ENCODE measurements at places on chromosomes 12 and 14. TPM values are rescaled to one million over a fixed set of nuclear protein-coding genes. Genes with fewer than 3 reads are reported as not detected.

DNA sequence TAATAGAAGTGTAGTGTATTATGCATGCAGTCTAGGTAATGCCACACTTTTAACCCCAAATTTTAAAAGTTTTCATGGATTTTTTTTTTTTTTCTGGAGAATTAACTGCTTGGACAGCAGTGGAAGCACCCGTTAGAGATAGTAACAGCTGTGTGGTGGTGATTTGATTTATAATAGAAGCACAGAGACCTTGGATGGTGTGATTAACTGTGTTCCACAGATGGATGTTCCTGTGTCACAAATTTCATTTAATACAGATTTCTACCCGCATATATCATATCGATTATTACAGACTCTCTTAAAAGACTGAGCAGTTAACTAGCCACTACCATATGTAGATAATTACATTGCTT, 47.0 kb downstream of the IFT81 start:
- H3K36me3 ChIP-seq = no peaks in the 10 kb centered on the region
- no peaks in the 10 kb centered on the region for H3K27me3 ChIP-seq
- no peak overlapping the region for H3K4me3 ChIP-seq
- no peak overlapping the region for H3K27ac ChIP-seq

GRCh38 chr14:101506211-101506925, 54.9 kb upstream of the DIO3 start:
- DNase-seq = no peak
- peaks cover 17% of the 10 kb centered on the region for H3K27me3 ChIP-seq
- H3K4me1 ChIP-seq = no peaks in the 10 kb centered on the region
- no peak overlapping the region for H3K27ac ChIP-seq
- no peaks in the 10 kb centered on the region for H3K36me3 ChIP-seq

- H3K36me3 ChIP-seq = peaks cover 65% of the 10 kb centered on the region
- H3K4me1 ChIP-seq = peaks cover 46% of the 10 kb centered on the region
- no peaks in the 10 kb centered on the region for H3K27me3 ChIP-seq
- no peak for DNase-seq
Measured at GRCh38 chr12:104299842-104300481, 3.6 kb upstream of the EID3 start.

DNA sequence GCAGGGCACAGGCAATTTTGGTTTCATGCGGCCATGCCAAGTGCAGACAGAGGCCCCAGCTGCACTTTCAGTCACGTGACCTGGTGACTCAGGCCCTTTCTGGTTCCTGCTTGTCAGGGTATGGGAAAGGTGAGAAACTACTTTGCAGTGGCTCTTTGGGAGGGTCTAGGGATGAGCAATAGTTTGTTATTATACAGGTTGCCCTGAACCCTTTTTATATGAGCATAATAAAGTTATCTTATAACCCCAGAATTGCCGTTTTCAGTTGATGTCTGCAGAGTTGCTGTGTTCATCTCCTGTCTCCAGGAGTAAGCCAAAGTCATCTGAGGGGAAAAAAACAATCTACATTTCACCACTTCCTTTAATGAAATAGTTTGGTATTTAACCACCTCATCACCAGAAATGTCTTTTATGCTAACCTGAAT, 30.9 kb upstream of the EMP1 start:
- no peaks in the 10 kb centered on the region for H3K36me3 ChIP-seq
- H3K4me1 ChIP-seq = peaks cover 29% of the 10 kb centered on the region
- H3K27me3 ChIP-seq = no peaks in the 10 kb centered on the region
- no peak overlapping the region for H3K4me3 ChIP-seq
- H3K27ac ChIP-seq = peak overlapping the region; percentile 53
- DNase-seq = peak; percentile 88

DNA sequence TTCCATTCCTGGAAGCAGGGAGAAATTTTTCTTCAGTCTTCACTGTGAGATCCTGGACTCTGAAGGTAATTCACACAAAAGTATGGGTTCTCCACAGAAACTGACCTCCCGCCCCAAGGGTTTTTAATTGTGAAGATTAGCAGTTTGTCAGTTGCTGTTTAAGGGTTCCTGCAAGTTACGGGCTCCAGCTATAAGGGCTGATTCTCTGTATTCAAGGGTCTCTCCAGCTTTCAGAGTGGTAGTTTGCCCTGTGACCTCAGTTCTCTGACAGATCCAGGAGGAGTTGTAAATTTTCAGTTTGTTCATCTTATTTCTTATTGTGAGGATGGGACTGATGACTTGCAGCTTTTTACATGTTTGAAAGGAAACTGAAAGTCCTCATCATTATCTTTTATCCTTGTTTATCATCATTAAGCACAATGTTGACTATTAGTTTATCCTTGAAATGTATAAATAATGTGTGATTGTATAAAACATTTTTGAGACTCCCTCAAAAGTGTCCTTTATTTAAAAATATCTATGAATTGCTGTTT, 110.9 kb downstream of the SCAF11 start:
- peaks cover 8% of the 10 kb centered on the region for H3K4me1 ChIP-seq
- no peak for DNase-seq
- H3K4me3 ChIP-seq = no peak overlapping the region
- H3K36me3 ChIP-seq = no peaks in the 10 kb centered on the region
- H3K27ac ChIP-seq = no peak overlapping the region

DNA sequence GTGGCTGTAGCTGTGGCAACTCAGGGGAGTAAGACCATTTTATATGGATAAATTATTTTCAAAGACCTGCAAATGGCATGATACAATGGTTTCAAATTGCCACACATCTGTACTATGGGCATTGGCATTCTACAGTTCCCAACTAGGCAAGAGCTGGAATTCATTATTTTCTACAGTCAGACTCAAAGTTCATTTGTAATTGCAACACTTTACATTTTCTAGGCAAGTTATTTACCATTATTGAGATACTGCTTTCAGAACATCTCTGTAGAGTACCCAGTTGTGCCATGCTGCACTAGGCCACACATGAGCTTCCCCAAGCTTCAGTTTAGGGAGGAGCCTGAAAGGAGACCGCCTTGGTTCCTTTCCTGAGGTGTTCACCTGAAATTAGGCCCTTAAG, 8.0 kb upstream of the ATG14 start:
- DNase-seq = no peak
- H3K4me3 ChIP-seq = no peak overlapping the region
- no peak overlapping the region for H3K27ac ChIP-seq
- no peaks in the 10 kb centered on the region for H3K27me3 ChIP-seq
- H3K36me3 ChIP-seq = no peaks in the 10 kb centered on the region
- no peaks in the 10 kb centered on the region for H3K4me1 ChIP-seq

DNA sequence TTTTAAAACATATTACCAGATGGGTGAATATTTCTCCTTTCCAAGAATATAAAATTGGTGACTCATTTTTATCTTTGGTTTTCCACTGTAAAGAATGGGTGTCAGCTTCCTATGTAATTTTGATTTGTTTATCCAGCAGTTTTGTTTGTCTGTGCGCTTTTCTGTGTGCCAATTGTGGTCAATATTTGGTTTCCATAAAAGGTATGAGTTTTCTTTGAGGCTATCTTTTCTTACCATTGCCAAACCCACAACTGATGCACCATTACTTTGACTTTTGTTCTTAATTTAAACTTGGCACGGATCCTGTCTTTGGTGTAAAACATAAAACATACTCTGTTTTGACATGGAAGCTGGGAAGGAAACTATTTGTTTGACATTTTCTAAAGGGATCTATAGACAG, 78.8 kb upstream of the NAV3 start:
- DNase-seq = no peak
- no peaks in the 10 kb centered on the region for H3K4me1 ChIP-seq
- H3K4me3 ChIP-seq = no peak overlapping the region
- H3K27me3 ChIP-seq = no peaks in the 10 kb centered on the region

DNA sequence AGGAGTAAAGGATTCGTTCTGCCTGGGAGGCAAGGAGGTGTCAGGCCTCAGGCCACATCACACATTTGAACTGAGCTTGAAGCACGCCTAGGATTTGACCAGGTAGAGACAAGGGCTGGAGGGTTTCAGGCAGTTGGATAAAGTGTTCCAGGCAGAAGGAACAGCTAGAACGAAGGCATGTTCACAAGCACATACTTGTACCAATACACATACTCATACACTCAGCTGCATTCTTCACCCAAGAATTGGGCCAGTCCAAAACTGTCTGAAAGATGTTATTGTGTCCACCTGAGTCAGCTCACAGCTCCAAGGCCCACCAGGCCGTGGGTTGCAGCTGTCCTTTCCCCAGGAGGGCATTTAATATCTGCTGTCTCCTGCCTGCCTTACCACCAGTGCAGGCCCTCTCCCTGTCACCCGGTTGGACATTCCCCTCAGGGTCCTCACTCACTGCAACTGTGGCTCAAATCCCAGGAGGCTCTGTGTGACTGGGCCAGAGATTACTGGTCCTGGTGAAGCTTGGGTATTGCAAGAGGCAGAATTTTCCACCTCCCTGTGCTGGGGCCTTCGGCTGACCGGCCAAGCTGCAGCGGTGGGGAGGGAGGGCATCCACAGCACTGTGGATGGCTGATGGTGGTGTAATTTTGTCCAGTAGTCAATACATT, 12.8 kb upstream of the AQP2 start:
- H3K27me3 ChIP-seq = no peaks in the 10 kb centered on the region
- no peak overlapping the region for H3K27ac ChIP-seq
- no peak for DNase-seq

DNA sequence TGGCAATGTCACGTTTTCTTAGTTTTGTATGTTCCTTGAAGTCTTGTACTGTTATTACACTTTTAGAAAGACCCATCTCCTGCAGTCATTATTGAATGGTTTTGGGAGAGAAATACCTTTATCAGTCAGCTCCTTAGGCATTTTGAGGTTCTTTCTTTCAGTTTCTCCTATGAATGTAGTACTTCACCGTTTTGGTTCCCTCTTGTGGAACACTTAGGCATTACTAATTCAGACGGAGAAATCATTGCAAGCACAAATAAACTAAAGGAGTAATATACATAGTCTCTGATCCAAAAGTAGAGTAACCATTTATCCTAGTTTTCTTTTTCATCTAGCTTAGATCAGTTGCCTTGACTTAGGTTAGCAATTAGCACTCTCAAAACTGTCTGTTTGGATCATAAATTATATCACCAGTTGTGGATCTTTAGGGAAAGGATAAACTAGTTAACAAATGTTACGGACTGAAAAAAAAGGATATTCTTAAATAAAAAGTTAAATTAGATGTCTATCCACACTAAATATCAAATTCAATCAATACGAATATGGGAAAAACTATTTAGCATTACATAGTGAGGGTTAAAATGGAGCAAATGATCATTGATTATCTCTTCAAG, 1538.3 kb upstream of the SEL1L start:
- DNase-seq = peak; percentile 5
- H3K36me3 ChIP-seq = no peaks in the 10 kb centered on the region
- no peak overlapping the region for H3K27ac ChIP-seq
- no peak overlapping the region for H3K4me3 ChIP-seq

DNA sequence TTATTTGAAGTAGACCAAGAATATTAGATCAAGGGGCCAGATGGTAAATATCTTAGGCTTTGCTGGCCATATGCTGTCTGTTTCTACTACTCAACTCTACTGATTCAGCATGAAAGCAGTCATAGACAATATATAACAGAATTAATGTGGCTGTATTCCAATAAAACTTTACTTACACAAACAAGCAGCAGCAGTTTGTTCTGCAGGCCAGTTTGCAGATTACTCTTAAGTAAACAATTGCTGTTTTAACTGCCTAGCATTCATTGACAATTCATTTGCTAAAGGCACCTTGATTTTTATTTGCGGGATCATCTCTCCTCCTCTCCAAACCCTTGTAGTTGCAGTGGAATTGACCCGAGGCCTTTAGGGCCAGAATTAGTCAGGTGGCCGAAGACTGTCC, 94.1 kb upstream of the GARIN6 start:
- no peak overlapping the region for H3K4me3 ChIP-seq
- no peaks in the 10 kb centered on the region for H3K27me3 ChIP-seq
- H3K4me1 ChIP-seq = no peaks in the 10 kb centered on the region
- H3K36me3 ChIP-seq = no peaks in the 10 kb centered on the region
- DNase-seq = no peak

DNA sequence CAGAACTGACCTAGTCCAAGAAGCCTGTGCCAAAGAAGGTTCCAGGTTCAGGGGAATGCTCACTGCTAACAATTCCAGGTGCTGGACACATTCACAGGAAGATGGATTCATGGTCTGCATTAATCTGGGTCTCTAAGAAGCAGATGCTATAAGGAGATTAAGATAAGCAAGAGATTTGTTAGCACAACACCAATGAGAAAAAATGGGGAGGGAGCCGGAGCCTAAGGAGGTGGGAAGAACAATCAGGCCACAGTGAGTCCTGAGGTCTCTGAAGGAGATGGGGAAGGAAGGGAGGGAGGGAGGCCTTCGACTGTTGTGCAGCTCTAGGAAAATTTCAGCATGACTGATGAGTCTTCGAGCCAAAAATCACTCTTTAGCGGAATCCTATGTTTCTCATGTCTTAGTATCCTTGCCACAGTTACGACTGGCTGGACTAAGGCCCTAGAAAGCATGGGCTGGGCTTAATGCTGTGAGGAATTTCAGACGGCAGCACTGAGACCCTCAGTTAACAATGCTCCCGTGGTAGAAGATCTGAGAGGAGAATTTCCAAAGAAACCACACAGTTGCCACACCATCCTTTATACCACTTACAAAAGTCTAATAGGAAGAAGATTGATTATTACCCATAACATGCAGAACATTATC, 31.5 kb upstream of the PTGDR start:
- no peak overlapping the region for H3K27ac ChIP-seq
- no peak for DNase-seq
- H3K36me3 ChIP-seq = no peaks in the 10 kb centered on the region
- H3K4me1 ChIP-seq = peaks cover 8% of the 10 kb centered on the region

SDR9C7 gene
- total RNA-seq = not detected

MIA2 gene
- 12.3 TPM for total RNA-seq

MDGA2 gene
- not detected for total RNA-seq
